GM12878 (cell line): ENCODE measurements at places on chromosomes 13 and 19.

DNA sequence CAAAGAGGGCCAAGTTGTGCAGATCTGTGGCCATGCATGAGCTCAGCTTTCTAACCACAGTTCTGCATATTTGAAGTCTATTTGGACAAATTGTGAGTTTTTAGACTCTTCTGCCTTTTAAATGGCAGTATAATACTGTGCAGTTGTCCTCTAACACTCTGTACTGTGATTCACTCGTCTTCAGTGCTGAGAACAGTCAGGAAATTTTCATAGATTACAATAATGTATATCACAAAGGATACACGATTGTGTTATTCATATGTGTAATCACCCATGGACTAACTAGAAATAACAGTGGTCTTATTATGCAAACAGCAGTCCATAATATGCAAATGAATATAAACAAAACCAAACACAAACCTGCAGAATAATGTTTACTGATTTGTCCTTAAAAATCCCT is 259.1 kb downstream of the PCDH9 start:
- DNase-seq = no peak

- DNase-seq = peak; percentile 51
Observed at GRCh38 chr19:10315335-10316214, at the start of gene FDX2. Gene FDX2, minus strand, starts transcription at chr19:10316015. Its CDS starts 19 bp downstream, at chr19:10315996.

- no peak for DNase-seq
Observed at GRCh38 chr13:53501387-53501786, 472.8 kb downstream of the OLFM4 start.

GRCh38 chr19:52665027-52665426 is 26.9 kb upstream of the ZNF83 start:
- no peak for DNase-seq
